Immature natural killer cell (primary cell): ENCODE measurements at places on chromosomes 4 and X. TPM values are rescaled to one million over a fixed set of nuclear protein-coding genes. Genes with fewer than 3 reads are reported as not detected.

DNA sequence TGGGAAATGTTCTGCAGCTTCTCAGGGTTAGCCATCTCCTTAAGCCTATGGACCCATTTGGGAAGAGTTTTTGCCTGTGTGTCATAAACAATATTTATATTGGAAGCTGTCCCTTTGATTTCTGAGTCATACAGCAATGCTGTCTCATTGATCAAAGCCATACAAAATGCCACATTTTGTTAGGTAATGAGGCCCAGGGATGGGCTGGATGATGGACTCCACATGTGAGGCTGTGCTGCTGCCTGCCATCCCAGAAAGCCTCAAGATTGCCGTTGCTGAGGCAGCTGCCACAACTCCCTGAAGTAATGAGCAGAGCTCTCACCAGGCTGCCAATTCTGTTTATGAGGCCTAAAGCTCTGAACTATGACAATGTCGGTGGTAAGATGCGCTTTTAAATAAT, 12.2 kb upstream of the GJB1 start:
- no peak overlapping the region for H3K4me3 ChIP-seq
- no peaks in the 10 kb centered on the region for H3K36me3 ChIP-seq
- no peak overlapping the region for H3K27ac ChIP-seq
- peaks cover 3% of the 10 kb centered on the region for H3K27me3 ChIP-seq
- DNase-seq: no peak
- H3K4me1 ChIP-seq: no peaks in the 10 kb centered on the region

DNA sequence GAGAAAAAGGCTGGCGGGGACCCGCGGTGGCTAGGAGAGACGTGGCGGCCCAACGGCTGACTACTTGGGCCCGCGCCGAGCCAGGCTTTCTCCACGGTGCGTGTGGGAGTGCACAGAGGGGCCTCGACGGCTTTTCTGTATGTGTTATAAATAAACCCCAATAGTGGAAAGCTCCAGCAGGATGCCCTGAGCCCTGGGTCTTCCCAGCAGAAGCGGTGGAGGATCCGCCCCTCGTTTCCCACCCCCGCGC, 268 bp upstream of the PRRG1 start:
- no peak overlapping the region for H3K27ac ChIP-seq
- no peaks in the 10 kb centered on the region for H3K36me3 ChIP-seq
- H3K4me1 ChIP-seq: peaks cover 1% of the 10 kb centered on the region

Gene RADX
- 1.3 TPM for polyA plus RNA-seq

Gene SSX4B
- not detected for polyA plus RNA-seq
